ENCODE measurements at places on chromosomes 16 and 17.

DNA sequence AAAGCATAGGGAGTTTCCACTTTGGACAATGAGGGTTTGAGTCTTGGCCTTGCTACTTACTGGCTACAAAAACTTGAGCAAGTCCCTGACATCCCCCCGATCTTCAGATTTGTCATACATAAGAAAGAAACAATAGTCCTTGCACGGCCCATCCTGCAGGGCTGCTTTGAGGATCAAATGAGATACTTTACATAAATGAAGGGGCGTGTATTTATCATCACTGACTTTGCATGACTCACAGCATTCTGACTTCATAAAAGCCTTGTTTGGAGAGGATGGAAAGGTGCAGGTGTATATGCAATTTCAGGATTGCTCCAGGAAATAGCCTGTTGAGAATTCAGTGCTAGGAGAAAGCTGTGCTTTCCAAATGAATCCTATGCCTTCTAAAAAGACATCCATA, 465.0 kb upstream of the MAF start:
- DNase-seq = no peak

GRCh38 chr16:9503251-9503984, 412.0 kb downstream of the HAPSTR1 start:
- DNase-seq = no peak

DNA sequence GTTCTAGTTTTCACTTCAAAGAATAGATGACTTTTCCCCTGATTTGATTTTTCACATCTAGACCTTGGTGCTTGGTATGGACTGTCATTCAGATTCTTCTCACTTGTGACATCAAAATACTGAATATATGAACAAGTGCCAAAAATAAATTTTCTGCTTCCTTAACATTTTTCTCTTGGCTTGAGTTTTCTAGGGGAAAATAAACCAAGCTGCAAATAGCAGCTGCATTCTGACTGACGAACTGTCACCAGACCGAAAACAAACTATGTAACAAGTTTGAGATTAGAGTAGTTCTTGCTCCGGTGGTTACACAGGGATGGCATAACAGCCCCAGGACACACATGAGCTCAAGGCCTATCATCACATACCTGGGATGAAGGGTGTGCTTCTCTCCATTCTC, 345.7 kb downstream of the CNTNAP4 start:
- DNase-seq = no peak

- no peak for DNase-seq
These were observed 77.7 kb downstream of the SREBF1 start for GRCh38 chr17:17758941-17759563.

- no peak for DNase-seq
These were observed 95.6 kb downstream of the PRKCA start for GRCh38 chr17:66398059-66398458.

GRCh38 chr17:6943406-6943805, 52.4 kb upstream of the ALOX12 start:
- no peak for DNase-seq

DNA sequence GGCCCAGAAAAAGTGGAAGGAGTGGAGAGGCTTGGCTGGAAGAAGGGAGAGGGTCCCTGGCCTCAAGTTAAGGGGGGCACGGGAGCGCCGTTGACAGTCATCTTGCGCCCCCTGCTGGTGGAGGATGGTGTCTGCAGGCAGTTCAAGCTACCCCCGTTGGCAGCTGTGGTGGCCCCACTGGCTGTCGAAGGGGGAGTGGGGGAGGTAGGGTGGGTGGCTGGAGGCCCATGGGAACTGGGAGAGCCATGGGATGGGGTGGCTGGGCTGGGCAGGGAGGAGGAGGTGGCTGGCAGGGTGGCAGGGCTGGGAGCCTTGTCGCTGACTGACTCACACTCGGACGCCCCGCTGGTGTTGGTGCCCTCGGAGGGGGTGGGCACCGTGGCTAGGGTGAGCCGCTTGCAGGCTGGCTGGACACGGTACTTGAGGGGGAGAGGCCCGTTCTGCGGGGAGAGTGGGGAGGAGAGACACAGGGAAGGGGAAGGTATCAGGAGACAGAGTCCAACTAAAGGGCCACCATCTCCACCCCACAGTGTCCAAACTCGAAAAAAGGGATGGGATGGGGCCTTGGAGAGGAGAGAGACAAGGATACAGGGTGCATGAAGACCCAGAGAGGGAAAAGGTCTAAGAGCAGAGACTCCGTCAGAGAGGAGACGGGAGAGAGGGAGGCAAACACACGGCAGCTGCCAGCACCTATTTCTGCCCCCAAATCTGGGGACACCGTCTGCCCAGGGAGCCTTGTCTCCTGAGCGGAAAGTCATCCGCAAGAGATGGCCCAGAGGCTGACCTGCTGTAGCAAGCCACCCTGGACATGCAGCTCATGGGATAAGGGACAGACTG, 5.2 kb downstream of the CISD3 start:
- DNase-seq = no peak

DNA sequence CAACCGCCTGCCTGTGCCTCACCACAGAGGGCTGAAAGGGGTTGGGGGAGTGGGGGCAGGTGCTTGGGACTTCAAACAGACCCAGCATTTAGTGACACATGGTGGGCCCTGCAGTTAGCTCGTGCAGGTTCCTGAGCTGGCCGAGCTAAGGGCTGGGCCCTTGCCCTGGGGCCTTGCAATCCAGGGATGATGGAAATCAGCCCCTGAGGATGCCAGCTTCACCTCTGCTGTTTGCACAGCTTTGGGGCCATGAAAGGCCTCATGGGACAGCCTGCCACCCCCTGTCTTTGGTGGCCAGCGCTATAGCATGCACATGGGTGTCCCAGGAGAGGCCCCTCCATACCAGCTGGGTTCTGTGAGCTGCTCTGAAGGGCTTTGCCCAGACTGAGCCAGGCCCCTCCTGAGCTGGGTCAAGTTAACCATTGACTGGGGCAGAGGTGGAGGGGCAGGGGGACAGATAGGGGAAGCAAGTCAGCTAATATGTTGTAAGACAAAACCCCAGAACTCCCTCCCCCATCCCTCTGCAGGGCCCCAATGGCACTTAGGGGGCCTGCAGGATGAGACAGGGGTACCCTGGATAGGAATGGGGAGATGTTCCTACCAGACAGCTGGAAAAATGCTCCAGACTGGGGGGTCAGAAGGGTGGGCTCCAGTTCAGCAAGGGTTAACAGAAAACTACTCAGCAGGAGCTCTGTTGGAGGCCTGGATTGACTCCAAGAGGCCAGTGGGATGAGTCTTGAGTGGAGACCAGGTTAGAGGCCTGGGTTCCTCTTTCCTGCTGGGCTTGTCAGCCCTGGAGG, 692 bp downstream of the PRR15L start:
- no peak for DNase-seq

- DNase-seq = no peak
These were observed at the start of gene CORO6 for GRCh38 chr17:29622337-29623282. Gene CORO6, minus strand, starts transcription at chr17:29622912. Its CDS starts 1,491 bp downstream, at chr17:29621421.

GRCh38 chr17:33284022-33284421, 9.1 kb downstream of the ASIC2 start:
- peak; percentile 33 for DNase-seq

DNA sequence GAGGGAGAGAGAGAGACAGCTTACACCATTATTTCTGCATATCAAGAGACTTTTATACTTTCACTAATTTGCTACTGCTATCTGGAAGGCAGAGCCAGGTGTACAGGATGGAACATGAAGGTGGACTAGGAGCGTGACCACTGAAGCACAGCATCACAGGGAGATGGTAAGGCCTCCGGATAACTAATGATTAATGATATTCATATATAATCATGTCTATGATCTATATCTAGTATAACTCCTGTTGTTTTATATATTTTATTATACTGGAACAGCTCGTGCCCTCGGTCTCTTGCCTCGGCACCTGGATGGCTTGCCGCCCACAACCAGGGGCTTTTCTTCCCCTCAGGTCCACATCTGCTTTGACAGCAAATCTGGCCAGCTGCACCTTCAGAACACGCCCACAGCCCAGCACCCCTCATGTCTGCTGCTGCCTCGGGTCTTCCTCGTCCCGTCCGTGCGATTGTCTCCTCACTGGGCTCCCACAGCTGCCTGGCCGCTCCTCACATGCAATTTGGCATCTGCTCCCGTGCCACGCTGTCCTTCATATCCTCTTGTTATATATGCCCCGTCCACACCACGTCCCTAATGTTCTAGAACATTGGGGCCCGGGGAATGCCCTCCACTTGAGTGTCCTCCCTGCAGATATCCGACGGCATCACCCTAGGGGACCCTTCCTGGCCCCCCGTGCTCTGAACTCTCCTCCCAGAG, 10.2 kb upstream of the DEF8 start:
- no peak for DNase-seq

DNA sequence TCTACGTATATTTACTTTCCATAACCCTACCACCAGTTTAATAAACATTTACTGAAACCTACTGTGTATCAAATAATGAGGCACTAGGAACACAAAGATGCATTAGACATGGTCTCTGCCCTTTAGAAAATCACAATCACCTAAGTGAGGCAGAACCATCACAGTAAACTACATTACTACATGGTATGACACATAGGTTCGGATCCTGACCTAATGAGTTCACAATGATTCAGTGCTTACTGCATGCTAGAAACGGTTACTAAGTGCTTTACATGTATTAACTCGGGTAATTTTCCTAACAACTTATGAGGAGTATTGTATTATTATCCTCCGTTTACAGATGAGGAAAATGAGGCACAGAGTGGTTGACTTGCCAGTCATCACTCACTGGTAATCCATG, 5.2 kb upstream of the SYNRG start:
- DNase-seq = peak; percentile 44

GRCh38 chr16:474420-475122, 49.1 kb downstream of the RAB11FIP3 start:
- DNase-seq = no peak

- DNase-seq = no peak
These were observed 29.1 kb downstream of the HS3ST3A1 start for GRCh38 chr17:13572581-13572980.

DNA sequence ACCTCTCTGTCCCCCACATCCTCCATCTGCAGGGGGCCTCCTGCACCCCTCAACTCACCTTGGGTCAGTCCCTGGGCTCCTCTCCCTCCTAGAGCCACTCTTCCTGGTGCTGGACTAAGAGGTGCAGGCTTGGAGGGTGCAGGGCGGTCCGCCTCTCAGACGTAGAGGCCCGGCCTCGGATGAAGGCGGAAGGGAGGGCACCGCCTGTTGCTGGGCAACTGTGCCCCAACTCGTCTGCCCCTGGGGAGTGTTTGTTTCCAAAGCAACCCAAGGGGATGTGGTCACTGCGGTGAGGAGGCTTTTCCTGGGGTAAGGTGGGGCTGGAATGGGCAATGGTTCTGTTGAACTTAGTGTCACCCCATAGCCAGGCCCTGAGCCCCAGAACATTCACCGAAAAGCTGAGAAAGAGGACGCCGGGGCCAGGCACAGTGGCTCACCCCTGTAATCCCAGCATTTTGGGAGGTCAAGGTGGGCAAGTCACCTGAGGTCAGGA, at the start of gene C16orf54:
Gene C16orf54, minus strand, starts transcription at position 138 of the 493 bp plus-strand sequence. CDS start 1,039 bp downstream, outside the sequence.
- no peak for DNase-seq

- DNase-seq = no peak
These were observed 220.3 kb downstream of the MAP2K6 start for GRCh38 chr17:69634844-69635243.

DNA sequence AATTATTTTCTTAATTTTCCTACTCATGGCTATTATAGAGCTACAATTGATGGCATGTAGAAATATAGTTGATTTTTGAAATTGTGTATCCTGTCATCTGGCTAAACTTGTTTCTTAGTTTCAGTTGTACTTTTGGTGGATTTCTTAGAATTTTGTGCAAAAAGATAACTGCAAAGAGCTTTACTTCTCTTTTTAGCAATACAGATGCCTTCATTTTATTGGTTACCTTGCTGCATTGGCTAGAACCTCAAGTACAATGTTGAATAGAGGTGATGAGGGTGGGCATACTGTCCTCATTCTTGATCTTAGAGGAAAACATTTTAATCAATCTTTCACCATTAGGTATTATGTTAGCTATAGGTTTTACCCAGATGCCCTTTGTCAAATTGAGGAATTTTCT, 67.9 kb downstream of the METRNL start:
- DNase-seq = no peak

- no peak for DNase-seq
These were observed 72.6 kb downstream of the NLK start for GRCh38 chr17:28115046-28115445.

GRCh38 chr17:60361889-60362288, 30.0 kb downstream of the USP32 start:
- DNase-seq = no peak

DNA sequence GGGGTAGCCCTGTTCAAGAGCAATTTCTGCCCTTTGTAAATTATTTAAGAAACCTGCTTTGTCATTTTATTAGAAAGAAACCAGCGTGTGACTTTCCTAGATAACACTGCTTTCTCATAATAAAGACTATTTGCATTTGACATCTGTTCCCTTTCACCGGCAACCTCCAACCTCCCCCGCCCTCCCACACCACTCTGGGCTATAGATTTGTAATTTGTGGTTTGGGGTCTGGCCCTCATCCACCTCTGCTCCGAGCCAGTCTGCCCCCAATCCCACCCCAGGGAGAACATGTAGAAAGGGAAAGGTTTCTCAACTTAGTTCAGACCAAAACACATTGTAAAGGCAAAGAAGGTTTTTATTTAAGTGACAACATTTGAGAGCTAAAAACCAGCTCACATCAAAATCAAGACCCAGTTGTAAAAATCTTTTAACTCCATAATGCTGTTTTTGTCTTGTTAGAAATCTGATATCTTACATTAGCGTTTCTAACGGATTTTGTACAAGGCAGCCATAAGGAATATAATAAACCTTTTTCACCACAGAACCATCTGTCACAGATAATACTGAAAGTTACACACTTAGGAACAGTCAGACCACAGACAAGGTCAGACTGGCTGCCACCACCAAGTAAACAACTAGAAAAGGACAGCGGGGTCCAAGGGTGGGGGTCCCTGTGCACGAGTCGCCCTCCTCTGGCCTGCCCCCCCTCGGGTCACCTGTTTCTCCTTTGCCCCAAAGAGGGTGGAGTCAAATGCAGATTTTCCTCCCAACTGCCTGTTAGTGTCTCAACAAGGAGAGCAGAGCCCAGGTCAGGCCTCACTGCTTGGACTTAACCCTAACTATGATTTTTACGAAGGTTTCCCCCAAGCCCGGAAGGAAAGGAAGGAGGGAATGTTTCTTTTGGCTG, 6.9 kb downstream of the PIMREG start:
- DNase-seq = no peak

DNA sequence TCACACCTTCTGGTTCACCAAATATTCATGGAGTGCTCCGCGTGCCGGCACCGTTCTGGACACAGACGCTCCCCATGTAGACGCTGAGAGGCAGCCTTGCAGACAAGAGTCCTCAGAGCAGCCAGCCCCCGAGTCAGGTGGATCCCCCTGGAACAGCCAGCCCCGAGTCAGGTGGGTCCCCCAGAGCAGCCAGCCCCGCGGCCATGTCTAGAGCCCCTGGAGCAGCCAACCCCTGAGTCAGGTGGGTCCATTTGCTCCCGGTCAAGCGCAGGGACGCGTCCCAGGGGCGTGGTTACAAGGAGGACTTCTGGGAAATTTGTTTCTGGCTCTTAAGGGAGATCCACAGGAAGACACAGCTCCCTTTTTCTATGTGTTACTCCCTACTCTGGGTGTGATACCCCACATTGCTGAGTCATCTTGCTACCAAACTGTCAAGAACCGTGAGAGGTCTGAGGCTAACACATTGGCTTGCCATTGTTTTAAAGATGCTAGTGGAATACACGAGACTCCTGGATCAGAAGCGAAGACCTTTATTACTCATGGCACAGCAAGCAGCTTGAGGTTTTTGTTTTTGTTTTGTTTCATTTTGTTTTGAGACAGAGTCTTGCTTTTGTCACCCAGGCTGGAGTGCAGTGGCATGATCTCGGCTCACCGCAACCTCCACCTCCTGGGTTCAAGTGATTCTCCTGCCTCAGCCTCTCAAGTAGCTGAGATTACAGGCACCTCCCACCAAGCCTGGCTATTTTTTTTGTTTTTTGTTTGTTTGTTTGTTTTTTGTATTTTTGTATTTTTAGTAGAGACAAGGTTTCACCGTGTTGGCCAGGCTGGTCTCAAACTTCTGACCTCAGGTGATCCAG, 43.3 kb upstream of the CBFA2T3 start:
- no peak for DNase-seq
